Omental fat pad (tissue), 4 donors: ENCODE measurements at places on chromosomes 2 and 18. TPM values are rescaled to one million over a fixed set of nuclear protein-coding genes. Genes with fewer than 3 reads are reported as not detected.

DNA sequence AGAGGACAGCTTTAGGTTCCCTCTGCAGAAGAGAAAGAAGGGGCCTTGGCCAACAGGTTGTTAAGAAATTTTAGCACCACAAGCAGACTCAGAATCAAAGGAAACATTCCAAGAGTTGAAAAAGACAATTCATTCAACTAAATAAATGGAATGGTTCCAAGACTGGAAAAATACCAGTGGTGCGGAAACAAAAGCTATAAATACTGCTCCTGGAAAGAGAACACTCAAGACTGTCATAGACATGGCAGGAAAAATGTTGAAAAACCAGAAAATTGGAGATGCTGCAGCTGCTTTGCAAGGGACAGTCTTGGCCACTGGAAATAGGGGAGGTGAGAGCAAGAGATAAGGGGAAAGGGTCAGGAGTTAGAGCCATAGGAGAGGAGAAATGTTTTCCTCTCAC, 312.7 kb upstream of the CYRIA start:
- no peak for DNase-seq

DNA sequence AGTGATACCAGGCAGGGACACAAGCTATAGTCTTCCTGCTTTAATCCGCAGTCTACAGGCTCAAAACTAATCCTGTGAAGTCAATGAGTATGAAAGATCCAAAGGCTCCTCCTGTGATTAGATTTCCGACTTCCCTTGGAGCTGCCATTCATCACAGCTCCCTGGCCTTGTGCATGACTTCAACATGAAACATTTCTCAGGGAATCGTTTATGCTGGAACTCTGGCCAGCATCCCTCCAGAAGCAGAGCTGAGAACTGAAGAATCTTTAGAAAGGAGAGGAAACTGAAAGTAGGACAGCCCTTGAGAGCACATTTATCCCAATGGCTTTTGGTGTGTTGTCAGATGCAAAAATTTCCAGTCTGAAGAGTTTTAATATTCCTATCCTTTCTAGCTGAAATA, 84.3 kb upstream of the SESTD1 start:
- no peak for DNase-seq

Gene SERPINB10
- total RNA-seq, result 1.7 TPM

DNA sequence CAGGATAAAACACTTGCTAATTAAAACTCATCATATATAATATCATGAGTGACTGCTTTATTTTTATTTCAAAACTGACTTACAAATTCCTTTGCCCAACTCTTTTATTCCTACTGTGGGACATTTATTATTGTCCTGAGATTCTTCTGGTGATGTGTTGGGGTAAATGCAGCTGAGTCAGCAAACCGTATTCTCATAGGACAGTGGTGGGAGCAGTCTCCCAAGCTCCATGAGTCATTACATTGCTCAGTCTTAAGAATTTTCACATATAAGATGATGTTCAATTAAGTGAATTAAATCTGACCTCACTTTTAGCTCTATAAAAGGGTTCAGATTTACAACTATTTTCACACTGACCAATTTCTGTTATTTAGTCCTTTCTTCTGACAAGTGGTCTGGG, 1530.7 kb downstream of the LRP1B start:
- DNase-seq, result no peak

Gene RBKS
- 12.3 TPM for total RNA-seq

DNA sequence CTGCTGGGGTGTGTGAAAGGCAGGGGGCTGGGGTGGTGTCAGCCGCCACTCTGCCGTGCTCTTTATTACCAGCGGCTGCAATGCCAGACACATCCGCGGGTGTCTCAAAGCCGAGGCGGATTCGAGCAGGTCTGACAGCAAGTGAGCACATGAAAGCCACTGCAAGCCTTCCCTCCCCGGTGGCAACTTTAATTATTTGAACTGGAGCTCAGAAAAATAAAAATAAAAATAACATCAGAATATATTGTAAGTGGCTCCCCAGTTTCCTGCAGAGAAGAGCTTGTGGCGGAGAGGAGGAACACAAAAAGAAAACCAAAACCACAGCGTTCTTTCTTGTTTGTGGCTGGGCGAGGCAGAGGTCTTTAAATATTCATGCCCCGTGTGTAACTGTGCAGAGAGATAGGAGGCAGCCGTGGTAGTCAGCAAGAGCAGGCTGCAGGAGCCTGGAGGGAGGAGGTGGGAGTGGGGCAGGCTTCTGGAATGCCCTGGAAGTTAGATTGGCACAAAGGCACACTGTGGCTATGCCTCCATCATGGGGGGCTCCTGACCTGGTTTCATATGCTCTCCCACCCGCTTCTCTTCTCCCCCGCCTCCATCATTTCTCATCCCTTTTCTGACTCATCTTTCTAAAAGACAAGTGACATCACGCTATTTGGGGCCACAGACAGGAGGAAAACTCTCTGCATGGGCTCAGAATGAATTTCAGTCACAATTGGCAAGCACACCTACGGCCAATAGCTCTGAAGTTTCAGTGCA, 199.8 kb downstream of the CLIP4 start:
- DNase-seq, result no peak

Gene AGXT
- total RNA-seq, result 0.56 TPM

Gene FEV
- total RNA-seq, result not detected

GRCh38 chr2:67008155-67008554, 389.0 kb upstream of the ETAA1 start:
- DNase-seq, result no peak

DNA sequence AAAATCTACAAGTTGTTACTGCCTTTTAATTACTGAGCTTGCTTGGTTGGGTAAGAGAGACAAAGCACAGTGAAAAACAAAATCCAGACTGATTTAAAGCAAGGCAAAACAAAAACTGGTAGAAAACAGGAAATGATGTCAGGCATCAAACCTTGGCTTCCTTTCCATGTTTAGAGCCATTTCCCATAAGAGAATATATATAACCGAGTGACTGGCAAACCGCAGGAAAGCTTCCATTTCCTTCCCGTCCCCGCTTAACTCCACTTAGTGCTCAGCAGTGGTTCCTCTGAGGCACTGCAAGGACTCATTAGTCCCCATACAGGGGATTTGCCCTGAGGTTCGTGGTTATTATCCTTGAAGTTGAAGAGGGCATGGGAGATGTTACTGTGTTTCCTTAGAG, 446.3 kb downstream of the LPIN1 start:
- no peak for DNase-seq

GRCh38 chr18:79394534-79395307, 1.0 kb upstream of the NFATC1 start:
- DNase-seq, result no peak

Gene NOL4
- total RNA-seq, result 0.79 TPM

DNA sequence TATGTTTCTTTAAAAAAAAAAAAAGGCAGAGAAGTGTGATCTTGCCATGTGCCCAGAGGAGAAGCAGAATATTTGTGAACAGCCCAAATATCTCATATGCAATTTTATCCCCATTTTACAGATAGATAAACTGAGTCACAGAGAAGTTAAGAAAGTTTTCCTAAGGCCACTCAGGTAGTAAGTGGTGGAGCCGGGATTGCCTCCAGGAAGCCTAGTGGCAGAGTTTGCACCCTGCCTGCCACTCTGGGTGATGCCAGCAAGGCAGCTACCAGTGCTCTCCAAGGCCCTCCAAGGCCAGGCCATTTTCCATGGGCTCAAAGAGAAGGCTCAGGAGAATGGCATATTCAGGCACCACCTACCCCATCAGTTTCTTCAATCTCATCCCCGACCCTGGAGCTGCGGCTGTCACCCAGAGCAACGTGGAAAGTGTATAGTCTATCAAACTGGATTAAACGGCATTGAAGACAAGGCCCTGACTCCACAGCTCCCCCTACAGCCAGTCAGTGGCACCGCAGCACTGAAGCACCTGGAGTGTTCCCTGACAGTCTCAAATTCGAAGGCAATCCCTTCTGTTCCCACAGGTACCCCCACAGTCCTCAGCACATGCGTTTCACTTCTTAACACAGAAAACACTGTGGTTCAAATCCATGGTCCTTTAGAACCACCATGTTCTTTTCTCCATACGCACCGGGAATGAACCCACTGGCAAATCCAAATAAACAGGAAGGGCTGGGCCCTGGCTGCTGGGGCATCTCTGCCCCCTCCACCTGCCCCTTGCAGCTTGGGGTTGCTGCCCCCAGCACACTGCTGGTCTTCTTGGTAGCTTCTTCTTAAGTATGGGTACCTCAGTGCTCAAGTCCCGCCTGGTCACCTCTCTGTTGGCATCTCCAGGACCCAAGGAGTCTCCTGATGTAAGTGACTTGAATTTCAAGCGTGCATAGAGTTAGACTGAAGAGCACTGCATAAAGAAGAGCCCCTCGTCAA, 175.3 kb downstream of the INHBB start:
- no peak for DNase-seq

Gene FAM237A
- total RNA-seq, result not detected

Gene PDCD1
- total RNA-seq, result 0.37 TPM

GRCh38 chr2:27860111-27860510, 30.1 kb downstream of the RBKS start:
- DNase-seq, result no peak

DNA sequence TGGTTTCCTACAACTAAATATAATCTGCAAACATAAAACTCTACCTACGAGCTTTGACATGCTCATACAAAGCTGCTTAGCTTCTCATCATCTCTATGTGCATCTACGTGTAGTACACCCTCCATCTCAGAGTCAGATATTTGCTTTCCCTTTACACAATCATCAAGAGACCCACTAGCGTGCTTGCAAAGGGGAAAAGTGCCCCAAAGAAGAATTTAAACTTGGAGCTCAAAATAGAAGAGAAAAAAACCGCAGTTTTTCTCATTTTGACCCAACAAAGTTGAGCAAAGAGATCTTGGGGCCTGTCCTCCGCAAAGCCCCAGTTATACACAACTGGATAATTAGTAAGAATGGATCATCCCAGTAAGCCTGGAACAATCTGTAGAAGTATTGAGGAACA, 104.1 kb downstream of the PAX3 start:
- DNase-seq, result no peak

DNA sequence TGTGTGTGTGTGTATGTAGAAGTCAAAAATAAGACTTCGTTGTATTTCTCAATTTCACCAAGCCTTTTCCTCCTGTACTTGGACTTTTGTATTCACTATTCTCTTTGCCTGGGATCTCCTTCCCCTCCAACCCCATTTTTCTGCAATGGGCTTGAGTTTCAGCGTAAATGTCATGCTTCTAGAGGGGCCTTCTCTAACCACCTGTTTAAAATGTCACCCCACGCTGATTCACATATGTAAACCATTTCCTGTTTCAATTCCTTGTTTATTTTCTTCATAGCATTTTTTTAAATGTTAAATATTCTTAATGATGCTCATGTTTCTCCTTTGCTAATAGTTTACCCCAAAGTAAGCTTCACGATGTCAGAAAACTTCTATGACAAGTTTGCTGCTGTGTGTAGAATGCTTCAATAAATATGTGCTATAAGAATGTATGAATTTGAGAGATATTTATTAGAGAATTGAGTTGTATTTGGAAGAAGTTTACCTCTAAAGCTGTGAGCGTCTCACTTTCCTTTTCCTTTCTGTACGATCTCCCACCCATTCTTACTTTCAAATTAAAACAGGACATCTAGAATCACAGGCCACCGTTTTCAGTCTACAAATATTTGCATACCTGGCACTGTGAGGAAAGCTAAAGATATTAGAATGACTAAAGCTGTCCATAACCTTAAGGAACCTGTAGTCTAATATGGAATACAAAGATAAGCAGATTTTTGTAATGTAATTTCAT, 762.4 kb downstream of the LRRTM4 start:
- no peak for DNase-seq

DNA sequence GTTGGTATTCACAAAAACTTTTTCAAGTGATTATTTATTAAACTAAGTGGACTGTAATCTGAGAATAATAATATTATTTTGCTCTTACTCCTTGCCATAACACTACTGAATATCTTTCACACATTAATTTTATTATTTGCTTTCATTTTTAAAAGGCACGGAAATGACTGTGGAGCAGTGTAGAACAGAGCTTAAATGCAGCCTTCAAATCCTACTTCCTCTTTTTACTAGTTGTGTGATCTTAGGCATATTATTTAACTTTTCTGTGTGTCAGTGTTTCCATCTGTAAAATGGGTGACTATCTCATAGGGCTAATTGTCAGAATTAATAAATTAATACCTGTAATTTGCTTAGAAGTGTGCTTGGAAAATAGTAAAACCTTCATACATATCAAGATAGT, 55.5 kb upstream of the SLC8A1 start:
- DNase-seq, result no peak

DNA sequence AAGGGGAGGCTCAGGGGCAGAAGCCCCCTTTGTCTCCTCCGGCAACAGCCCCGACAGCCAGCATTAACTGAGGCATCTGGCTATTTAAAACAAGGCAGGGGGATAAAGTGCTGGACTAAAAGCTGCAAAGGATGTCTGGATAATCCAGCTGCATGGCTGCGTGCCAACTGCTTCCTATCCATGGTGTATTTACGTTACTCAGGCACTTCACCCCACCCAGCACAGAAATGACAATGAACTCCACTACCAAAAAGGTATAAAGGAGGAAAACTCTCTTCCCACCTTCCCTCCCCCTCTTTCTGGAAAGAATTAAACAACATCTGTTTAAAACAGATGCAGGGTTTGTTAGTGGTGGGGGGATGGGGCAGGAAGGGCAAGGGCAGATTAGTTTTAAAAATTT, 82.5 kb downstream of the SPRED2 start:
- DNase-seq, result peak; percentile 79

- DNase-seq, result no peak
Observed at GRCh38 chr2:20213651-20214565, 11.0 kb downstream of the SDC1 start.

Gene DNAJC5G
- total RNA-seq, result not detected

DNA sequence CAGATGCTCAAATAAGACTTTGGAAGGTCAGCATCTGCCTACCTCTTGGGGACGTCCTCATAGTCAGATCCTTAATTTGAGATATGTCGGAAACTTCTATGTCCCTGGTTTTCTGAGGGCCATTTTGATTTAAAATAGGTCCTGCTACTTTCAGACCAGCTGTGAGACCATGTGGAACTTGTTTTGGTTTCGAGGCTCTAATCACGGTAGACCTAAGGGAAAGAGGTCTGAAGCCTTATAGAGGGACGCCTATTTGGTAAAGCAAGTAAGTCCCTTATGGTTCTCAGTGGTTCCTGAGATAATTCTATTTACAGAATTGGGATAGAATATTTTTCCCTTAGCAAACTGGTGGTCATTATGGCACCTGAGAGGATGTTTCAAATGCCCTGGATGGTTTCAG, 75.1 kb downstream of the RFTN2 start:
- DNase-seq, result no peak
